ENCODE measurements at places on chromosomes 5 and 9.

GRCh38 chr9:96779089-96779488 lies 1.2 kb upstream of the ZNF510 start:
- DNase-seq = no peak

DNA sequence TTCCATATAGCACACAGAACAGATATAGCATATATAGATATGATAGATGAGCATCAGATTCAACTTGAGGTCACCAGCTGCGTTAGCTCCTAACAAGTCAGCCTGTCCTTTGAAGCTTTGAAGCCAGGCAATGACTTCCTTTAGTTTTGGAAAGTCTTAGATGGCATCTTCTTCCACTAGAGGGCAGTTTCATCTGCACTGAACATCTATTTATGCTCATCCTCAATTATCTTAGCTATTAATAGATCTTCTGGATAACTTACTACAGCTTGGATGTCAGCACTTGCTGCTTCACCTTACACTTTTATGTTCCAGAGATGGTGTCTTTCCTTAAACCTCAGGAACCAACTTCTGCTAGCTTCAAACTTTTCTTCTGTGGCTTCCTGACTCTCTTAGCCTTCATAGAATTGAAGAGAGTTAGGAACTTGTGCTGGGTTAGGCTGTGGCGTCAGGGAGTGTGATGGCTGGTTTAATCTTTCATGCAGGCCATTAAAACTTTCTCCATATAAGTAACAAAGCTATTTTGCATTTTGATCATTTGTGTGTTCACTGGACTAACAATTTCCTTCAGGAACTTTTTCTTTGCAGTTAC lies 1401.4 kb downstream of the EFNA5 start:
- DNase-seq = peak; percentile 34

DNA sequence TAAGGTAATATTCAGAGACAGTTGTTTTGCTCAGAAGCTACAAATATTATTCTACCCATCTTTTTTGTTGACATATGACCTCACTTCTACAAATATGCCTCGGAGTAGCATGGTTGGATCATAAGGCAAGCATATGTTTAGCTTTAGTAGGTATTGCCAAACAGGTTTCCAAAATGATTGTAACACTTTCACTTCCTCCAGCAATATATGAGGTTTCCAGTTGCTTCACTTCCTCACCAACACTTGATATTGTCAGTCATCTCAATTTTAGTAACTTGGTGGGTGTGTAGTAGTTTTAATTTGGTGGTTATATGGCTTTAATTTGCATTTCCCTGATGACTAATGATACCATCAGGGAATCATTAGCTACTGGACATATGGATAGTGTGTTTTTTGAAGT lies 46.7 kb downstream of the TNFSF8 start:
- DNase-seq = no peak

DNA sequence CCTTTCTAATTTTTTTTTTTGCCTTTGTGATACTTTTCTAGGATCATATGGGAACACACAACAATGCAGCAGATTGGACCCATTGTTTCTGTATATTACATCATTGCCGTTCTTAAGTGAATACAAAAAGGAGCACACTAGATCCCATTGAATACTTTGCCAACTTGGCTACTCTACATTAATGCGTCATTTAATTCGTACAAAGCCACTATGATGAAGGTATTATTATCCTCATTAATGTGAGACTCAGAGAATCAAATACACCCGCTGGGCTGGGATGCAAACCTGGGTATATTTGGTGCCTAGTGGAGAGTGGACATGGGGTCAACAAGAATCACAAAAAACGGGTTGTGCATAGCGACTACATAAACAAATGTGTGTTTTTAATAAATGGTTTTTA lies 31.9 kb downstream of the OR2K2 start:
- DNase-seq = no peak

DNA sequence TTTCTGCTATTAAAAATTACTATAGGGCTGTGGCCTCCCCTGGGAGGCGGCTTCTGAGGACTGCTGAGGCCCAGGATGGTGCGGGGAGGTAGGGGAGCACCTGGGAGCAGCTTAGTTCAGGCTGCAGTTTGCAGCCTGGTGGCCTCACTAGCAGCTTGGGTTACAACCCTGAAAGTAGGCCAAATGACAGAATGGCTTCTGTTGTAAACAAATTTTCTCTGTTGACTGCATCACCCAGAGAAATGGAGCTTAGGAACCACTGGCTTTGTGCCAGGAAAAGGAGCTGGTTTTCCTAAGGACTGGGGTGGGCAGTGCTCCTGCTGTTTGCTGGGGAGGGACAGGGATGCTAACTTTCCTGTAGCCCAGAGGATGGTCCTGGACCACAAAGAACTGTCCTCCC lies 130.3 kb downstream of the ENTREP1 start:
- no peak for DNase-seq

All from M059J (cell line).